ENCODE measurements at places on chromosomes 7 and 10. TPM values are rescaled to one million over a fixed set of nuclear protein-coding genes. Genes with fewer than 3 reads are reported as not detected.

- DNase-seq: no peak
- no peaks in the 10 kb centered on the region for H3K4me1 ChIP-seq
- peaks cover 18% of the 10 kb centered on the region for H3K36me3 ChIP-seq
- H3K27ac ChIP-seq: no peak overlapping the region
- H3K4me3 ChIP-seq: no peak overlapping the region
- H3K27me3 ChIP-seq: no peaks in the 10 kb centered on the region
Measured at GRCh38 chr10:95605163-95605562, 44.0 kb upstream of the SORBS1 start.

- peaks cover 23% of the 10 kb centered on the region for H3K4me1 ChIP-seq
- no peak for DNase-seq
Measured at GRCh38 chr7:28178599-28178998, 2.0 kb downstream of the JAZF1 start.

GRCh38 chr10:129544205-129545202 lies 77.5 kb downstream of the MGMT start:
- H3K27ac ChIP-seq: no peak overlapping the region
- no peaks in the 10 kb centered on the region for H3K27me3 ChIP-seq
- no peak overlapping the region for H3K4me3 ChIP-seq
- peaks cover 31% of the 10 kb centered on the region for H3K36me3 ChIP-seq
- no peak for DNase-seq

Gene IFRD1
- 50.5 TPM for total RNA-seq

Gene BAG3
- total RNA-seq: 20.9 TPM

Data from activated naive CD4-positive, alpha-beta T cell treated with anti-CD3 and anti-CD28 coated beads for 36 hours (primary cell).